ENCODE measurements at places on chromosomes 12 and 14.
A peak's percentile ranks its signal among the peaks of the same experiment; 100 is the strongest.

DNA sequence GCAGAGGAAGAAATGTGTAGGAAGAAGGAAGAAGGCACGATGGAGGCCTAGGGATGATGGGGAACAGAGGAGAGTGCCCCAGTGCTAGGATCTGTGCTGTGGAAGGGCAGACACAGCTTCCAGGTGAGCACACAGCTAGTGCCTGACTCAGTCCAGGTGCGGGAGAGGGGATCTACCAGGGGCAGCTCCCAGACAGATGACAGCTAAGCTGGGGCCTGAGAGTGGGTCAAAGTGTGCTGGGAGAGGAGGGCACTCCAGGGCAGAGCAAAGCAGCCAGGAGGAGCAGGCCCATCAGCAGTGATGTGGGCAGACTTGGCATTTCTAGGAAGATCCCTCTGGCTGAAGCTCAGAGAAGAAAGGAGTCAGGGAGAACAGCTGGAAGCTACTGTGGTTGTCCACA, 36.7 kb downstream of the LRTM2 start:
- no peak for DNase-seq

- DNase-seq: peak; percentile 25
Observed at GRCh38 chr14:101072531-101072930, 169.0 kb upstream of the RTL1 start.

- no peak for DNase-seq
Observed at GRCh38 chr12:14207905-14208551, 157.5 kb upstream of the ATF7IP start.

GRCh38 chr12:12721176-12721751, 4.1 kb downstream of the CDKN1B start:
- peak; percentile 48 for DNase-seq

GRCh38 chr12:40691913-40692764, at the start of gene CNTN1:
Gene CNTN1, plus strand, starts transcription at chr12:40692439.
- DNase-seq: peak; percentile 30

DNA sequence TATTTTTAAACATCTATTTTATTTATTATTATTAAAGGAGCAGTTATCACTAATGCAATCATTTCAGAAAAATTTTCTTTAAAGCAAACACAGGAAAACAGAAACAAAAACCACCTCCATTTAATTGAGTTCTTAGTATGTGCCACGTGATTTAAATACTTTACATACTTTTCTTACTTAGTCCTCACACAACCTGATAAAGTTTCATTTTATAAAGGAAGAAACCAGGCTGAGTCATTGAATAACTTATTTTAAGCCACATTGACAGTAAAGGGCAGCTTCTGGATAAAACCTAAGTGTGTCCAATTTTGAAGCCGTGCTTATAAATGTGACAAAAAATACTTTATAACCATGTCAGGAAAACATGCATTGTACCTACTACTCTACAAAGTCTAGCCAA, 57.1 kb upstream of the PCED1B start:
- peak; percentile 83 for DNase-seq

DNA sequence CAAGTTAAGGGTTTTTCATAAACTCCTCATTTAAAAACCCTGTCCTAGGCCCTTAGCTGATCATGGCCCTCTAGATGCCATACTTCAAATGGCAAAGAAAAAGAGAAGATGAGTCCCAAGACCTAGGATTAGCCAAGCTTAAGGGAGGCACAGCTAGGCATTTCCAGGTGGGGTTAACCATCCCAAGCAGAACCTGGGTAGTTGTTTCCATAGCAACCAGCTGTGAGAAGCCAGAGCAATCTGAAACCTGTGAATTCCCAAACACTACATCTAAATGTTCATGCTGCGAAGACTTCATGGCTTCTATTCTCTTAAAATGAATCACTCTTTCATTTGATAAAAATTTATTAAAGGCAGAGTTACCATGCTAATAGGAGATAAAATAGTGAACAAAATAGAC, 372.9 kb downstream of the C12orf50 start:
- DNase-seq: no peak

GRCh38 chr12:92602930-92603623, 99.7 kb upstream of the PLEKHG7 start:
- peak; percentile 28 for DNase-seq

DNA sequence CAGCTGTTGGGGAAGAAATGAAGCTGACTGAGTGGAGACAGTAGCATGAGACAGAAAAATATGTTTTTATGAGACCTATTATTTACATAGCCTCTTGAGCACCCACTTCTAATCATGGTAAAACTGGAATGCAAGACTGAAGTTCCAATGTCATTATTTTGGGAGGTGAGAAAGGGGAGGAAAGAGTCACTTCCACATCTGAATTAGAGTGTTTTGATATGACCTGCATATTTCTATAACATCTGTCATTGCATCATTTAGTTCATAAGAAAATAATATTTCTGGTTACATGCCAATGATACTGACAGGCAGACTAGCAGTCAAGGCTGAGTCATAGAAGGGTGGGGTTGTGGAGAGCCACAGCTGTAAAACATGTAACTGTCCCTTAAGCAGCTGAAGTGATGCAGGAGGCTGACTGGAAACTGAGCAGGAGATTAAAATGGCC, 26.7 kb downstream of the NTN4 start:
- DNase-seq: peak; percentile 87

GRCh38 chr12:10716704-10717315, 6.3 kb downstream of the YBX3 start:
- DNase-seq: peak; percentile 92

GRCh38 chr14:28141662-28142061, 624.9 kb upstream of the FOXG1 start:
- no peak for DNase-seq

DNA sequence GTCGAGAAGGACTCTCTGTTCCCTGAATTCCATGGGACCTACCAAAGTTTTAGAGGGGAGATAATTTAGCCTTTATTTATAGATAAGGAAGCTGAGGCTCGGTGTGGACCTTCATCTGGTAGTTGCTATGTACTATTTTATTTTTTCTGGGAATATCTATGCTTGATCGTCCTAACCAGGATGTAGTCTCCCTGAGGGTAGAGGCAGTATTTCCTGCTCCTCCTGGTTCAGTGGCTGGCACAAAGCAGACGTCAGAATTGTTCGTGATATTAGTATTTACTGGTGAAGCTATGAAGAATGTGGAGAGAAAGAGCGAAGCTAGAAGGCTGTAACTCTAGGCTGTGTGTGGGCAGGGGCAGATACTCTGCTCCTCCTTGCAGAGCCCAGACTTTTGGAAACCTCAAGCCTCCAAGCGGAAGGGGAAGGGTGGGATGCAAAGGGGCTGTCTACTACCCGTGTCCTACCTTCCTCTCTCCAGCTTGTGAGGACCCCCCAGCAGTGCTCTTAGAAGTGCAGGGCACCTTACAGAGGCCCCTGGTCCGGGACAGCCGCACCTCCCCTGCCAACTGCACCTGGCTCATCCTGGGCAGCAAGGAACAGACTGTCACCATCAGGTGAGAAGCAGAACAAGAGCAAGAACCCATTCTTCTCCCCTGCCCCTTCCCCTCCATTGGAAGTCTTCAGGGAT, 1.4 kb downstream of the LRP10 start:
- no peak for DNase-seq

DNA sequence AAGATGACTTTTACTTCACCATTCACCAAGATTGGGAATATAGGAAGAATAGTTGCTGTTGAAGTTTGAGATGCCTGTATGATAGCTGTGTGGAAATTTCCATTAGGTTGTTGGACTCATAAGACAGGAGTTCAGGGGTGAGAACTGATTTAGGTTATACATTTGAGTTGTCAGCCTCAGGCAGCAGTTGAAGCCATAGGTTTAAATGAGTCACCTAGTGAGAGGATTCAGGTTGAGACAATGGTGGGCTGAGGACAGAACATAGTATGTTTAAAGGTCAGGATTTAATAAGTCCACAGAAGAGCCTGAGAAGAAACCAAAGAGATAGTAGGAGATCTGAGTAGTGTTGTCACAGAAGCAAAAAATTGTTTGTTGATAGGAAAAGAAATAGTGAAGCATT, 63.6 kb upstream of the MON2 start:
- no peak for DNase-seq

- no peak for DNase-seq
Observed at GRCh38 chr14:50774542-50775267, 56.3 kb downstream of the NIN start.

DNA sequence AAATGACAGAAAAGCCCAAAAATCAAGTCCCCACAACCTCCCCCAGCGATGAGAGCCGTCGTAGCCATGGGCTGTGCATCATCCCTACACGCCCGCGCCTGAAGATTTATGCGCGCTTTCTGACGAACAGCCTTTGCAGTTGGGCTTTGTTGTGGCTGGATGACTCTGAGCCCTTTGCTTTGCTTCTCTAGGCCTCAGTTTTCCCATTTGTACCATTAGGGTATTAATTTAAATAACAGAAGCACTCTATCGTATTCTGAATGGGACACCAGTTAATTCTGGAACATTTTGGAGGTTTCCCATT, 24.2 kb downstream of the SFSWAP start:
- no peak for DNase-seq

DNA sequence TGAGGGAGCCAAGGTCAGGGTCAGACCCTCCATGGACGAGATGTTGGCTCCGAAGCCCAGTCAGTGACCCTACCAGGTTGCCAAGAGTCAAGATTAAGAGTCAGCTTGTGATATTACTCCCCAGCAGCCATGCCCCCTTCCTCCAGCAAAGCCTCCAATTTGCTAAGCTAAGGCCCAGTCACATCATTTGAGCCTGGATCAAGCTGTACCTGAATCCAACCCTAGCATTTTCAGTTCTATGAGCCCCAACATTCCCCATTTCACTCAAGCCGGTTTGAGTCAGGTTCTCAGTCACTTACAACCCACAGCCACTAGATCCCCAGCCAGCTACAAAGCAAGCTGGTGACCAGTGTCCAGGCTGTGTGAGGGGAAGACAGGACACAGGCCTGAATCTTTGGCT, 49.9 kb downstream of the SCARB1 start:
- no peak for DNase-seq

DNA sequence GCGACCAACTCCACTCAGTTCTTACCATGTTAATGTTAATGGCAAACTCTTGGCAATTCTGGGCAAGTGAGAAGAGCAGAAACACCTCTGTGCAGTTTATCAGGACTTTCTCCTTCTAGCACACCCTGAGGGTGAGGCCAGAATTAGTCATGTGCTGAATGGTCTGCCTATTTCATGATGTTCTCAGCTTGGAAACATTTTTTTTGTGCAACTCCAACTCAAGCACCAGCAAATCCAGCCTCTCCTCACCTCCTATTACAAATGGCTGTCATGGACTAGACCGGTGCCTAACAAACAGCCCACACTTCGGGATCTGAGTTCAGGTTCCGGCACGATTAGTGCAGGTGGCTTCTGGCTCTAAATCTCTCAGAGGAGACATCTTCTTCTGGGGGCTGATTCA, 246.0 kb downstream of the ZFP36L1 start:
- peak; percentile 88 for DNase-seq

DNA sequence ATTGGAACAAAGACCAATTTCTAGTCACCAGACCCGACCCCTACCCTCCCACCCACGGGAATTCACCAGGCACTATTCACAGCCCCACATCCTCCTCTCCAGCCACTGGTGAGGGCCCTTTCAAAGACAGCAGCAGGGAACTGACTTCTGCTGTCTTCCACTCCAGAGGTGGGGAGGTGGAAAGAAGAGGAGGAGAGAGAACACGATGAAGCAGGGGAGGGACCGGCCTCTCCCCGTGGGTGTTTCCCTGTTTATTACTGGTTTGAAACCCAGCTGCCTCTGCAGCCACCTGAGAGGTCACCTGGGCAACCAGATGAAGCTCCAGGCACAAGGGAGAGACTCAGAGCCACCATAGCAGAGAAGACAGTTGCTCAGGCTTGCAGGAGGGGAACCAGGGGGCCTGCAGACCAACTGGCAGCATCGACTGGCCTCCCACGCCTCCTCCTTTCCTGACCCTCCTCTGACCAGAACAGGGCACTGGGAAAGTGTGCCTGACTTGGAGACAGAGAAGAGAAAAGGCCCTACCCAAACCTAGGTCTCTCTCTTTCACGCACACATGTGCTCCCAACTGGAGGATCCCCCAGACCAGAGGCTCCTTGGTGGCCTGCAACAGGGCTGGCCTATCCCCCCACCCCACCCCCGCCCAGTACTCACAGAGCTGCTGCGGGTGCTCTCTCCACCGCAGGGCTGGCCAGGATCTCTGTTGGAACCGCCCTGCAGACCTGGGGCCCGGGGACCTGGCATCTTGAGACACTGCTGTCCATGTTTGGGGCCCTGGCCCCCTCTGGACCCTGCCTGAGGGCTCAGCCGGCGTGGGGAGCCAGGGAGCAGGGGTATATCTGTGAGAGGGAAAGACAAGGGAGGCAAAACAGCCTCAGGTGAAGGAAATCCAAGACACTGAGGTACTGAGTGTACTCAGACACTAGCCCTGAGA, 22.8 kb downstream of the ANO2 start:
- DNase-seq: no peak

DNA sequence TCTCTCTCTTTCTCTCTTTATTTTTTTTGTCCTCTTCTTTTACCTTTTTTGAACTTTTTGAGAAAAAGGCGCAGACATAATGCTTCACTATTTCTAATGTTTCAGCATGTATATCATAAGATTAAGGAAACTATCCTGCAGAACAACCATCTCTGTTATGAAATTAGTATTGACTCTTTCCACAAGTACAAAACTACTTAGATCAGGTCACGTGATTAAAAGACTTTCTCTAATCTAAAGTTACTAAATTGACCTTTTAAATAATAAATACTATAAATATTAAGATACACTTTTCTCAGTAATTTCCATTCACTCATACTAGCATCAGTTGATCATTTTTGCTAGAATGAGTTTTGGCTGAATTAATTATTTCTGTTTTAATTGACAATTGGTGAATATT, 844.5 kb upstream of the LRFN5 start:
- DNase-seq: no peak

DNA sequence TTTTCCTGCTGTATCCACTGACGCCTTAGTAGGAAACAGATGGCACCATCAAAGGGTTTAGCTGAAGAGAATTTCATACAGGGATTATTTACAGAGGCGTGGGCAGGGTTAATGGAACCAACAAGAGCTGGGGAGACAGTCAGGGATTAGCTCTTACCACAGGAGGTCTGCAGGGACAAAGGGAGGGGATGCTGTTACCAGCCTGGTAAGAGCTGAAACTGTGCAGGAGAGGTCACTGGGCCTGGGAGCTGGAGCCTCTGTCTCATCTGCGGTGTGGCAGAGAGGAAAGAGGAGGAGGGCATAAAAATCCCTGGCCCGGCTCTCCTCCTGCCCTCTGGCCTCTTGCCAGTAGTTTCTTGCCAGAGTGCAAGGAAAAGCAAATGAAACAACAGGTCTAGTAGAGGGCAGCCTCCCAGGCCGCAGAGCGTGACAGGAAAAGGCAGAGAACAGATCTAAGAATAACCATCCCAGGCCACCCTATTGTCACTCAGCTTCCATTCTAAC, 18.9 kb upstream of the POC1B start:
- peak; percentile 52 for DNase-seq

- DNase-seq: peak; percentile 36
Observed at GRCh38 chr14:61196792-61197191, 84.3 kb downstream of the TMEM30B start.

DNA sequence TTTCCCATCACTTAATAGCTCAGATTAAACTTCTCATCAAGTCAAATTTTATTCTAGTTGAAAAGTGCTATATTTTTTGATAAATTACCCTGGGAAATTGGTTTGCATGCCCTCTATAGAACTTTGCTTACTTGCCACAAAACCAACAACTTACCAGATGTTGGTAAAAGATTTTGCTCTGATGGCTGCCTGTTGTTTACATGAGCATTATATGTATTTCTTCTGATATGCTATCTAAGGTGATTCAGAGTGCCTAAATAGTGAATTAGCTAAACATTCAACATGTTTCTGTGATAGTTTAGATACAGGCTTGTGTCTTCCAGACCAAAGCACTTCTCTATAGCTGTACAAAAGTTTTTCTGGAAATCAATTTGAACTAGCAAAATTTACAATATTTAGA, 51.0 kb downstream of the PPM1A start:
- DNase-seq: no peak

GRCh38 chr12:43044241-43044640, 454.7 kb upstream of the PRICKLE1 start:
- DNase-seq: no peak
